ENCODE measurements at places on chromosomes 7 and 10. TPM values are rescaled to one million over a fixed set of nuclear protein-coding genes. Genes with fewer than 3 reads are reported as not detected.

The CD36 gene
- 8.5 TPM for total RNA-seq

The AKR1B15 gene
- total RNA-seq: not detected

The PAPOLB gene
- total RNA-seq: under 0.01 TPM

The NUTM2E gene
- under 0.01 TPM for total RNA-seq

The PLA2G12B gene
- total RNA-seq: not detected

The DYDC1 gene
- total RNA-seq: not detected

The HTRA1 gene
- total RNA-seq: 84.3 TPM

The OR9A2 gene
- 0.34 TPM for total RNA-seq

The ATXN7L1 gene
- total RNA-seq: 8.9 TPM

The SH2D4B gene
- total RNA-seq: under 0.01 TPM

The HOXA6 gene
- total RNA-seq: not detected

The EVX1 gene
- total RNA-seq: not detected

The EEPD1 gene
- 12.0 TPM for total RNA-seq

The HMX3 gene
- total RNA-seq: not detected

The DGKI gene
- 0.77 TPM for total RNA-seq

The CLDN4 gene
- total RNA-seq: not detected

The PRKAR1B gene
- total RNA-seq: 12.4 TPM

The GIMAP2 gene
- total RNA-seq: 2.1 TPM

The VIPR2 gene
- total RNA-seq: not detected

The GPR26 gene
- total RNA-seq: not detected

The AKR1D1 gene
- total RNA-seq: not detected

The ASL gene
- 23.3 TPM for total RNA-seq

The MACC1 gene
- total RNA-seq: 0.15 TPM

The AKR1E2 gene
- total RNA-seq: 0.67 TPM

The SPDYE2B gene
- total RNA-seq: not detected

The AGR2 gene
- total RNA-seq: not detected

The ZNF736 gene
- 7.9 TPM for total RNA-seq

The TMEM178B gene
- 0.15 TPM for total RNA-seq

The FKBP9 gene
- 202 TPM for total RNA-seq

The RAPGEF5 gene
- total RNA-seq: 4.0 TPM

The THSD7A gene
- total RNA-seq: under 0.01 TPM

The GSTO2 gene
- 3.1 TPM for total RNA-seq

The PLEKHA8 gene
- total RNA-seq: 15.0 TPM

The MACROH2A2 gene
- 0.69 TPM for total RNA-seq

The TMEM72 gene
- total RNA-seq: not detected

The CFAP58 gene
- 0.36 TPM for total RNA-seq

The ATOH7 gene
- 0.15 TPM for total RNA-seq

The DLX6 gene
- total RNA-seq: not detected

The KCP gene
- total RNA-seq: 1.4 TPM

The SSC4D gene
- not detected for total RNA-seq

The ADRB1 gene
- total RNA-seq: not detected

The IDI2 gene
- total RNA-seq: not detected

The PTPRN2 gene
- under 0.01 TPM for total RNA-seq

The TAS2R41 gene
- not detected for total RNA-seq

The SPDYE5 gene
- 0.15 TPM for total RNA-seq

The CPVL gene
- 1.4 TPM for total RNA-seq

The KCNH2 gene
- total RNA-seq: not detected

The KAT6B gene
- total RNA-seq: 20.0 TPM

The C10orf62 gene
- total RNA-seq: 0.73 TPM

The CCDC201 gene
- not detected for total RNA-seq

The MYOZ1 gene
- not detected for total RNA-seq

Data from melanocyte of skin (primary cell).